ENCODE measurements at places on chromosomes 2 and 18. TPM values are rescaled to one million over a fixed set of nuclear protein-coding genes. Genes with fewer than 3 reads are reported as not detected.
A peak's percentile ranks its signal among the peaks of the same experiment; 100 is the strongest.

GRCh38 chr2:35503738-35504199 lies 851.8 kb upstream of the CRIM1 start:
- no peaks in the 10 kb centered on the region for H3K4me1 ChIP-seq
- H3K36me3 ChIP-seq, result no peaks in the 10 kb centered on the region

Gene LMAN1
- 141 TPM for total RNA-seq

GRCh38 chr18:75289761-75290160 lies 79.2 kb downstream of the TSHZ1 start:
- peaks cover 28% of the 10 kb centered on the region for H3K36me3 ChIP-seq
- no peaks in the 10 kb centered on the region for H3K27me3 ChIP-seq
- no peak overlapping the region for H3K27ac ChIP-seq
- no peak overlapping the region for H3K4me3 ChIP-seq
- DNase-seq, result no peak

GRCh38 chr2:10559634-10560224 lies 111.6 kb upstream of the ODC1 start:
- peaks cover 3% of the 10 kb centered on the region for H3K27me3 ChIP-seq
- no peak overlapping the region for H3K4me3 ChIP-seq
- DNase-seq, result no peak
- peaks cover 11% of the 10 kb centered on the region for H3K4me1 ChIP-seq

DNA sequence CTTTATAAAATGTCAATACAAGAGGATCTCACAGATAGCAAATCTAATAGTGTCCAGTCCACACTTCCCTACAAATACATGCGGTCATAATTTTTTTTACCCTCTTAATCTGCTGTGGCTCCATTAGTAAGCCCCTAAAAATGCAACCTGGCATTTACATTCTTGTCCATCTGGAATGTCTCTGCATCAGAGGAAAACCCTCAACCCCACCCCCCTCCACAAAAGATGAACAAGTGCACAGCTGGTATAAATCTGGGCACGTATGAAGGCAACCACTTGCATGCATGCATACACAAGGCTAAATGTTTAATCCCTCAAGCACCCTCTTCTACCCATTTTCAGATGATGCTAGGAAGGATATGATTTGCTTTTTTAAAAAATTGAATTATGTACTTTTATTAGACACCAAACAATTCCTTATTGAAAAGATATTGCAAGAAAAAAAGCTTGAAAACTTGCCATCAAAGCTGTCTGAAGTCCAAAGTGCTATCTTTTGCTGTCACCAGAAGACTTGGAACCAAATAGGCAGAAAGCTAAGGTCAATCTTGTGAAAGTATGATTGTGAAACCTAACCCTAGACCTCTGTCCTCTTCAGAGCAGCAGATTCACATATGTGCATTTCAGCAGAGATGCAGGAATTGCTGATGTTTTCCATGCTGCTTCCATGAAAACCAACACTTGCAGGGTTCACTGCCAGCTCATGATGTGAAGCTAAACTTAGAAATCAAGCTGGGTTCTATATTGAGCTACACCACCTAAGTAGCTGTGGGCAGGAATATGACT lies 39.0 kb downstream of the IRS1 start:
- H3K4me1 ChIP-seq, result peaks cover 94% of the 10 kb centered on the region
- peaks cover 48% of the 10 kb centered on the region for H3K36me3 ChIP-seq
- H3K27ac ChIP-seq, result peak overlapping the region; percentile 67
- no peaks in the 10 kb centered on the region for H3K27me3 ChIP-seq
- peak; percentile 72 for DNase-seq

Gene AAMP
- total RNA-seq, result 91.3 TPM

DNA sequence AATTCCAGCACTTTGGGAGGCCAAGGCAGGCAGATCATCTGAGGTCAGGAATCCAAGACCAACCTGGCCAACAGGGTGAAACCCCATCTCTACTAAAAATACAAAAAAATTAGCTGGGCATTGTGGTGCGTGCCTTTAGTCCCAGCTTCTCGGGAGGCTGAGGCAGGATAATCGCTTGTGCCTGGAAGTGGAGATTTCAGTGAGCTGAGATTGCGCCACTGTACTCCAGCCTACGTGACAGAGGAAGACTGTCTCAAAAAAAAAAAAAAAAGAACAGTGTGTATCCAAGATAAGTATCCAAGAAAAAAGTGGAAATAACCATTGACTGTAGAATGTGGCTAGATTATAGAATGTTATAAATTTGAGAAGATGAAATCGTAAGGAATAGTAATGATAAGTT lies 142.1 kb downstream of the FAM124B start:
- DNase-seq, result no peak
- peak overlapping the region; percentile 23 for H3K27ac ChIP-seq
- peaks cover 67% of the 10 kb centered on the region for H3K4me1 ChIP-seq
- H3K4me3 ChIP-seq, result no peak overlapping the region
- no peaks in the 10 kb centered on the region for H3K27me3 ChIP-seq

GRCh38 chr18:58338961-58339592 lies 289.8 kb downstream of the ALPK2 start:
- peaks cover 2% of the 10 kb centered on the region for H3K27me3 ChIP-seq
- peaks cover 24% of the 10 kb centered on the region for H3K4me1 ChIP-seq
- DNase-seq, result no peak
- H3K4me3 ChIP-seq, result no peak overlapping the region
- H3K36me3 ChIP-seq, result peaks cover 11% of the 10 kb centered on the region

DNA sequence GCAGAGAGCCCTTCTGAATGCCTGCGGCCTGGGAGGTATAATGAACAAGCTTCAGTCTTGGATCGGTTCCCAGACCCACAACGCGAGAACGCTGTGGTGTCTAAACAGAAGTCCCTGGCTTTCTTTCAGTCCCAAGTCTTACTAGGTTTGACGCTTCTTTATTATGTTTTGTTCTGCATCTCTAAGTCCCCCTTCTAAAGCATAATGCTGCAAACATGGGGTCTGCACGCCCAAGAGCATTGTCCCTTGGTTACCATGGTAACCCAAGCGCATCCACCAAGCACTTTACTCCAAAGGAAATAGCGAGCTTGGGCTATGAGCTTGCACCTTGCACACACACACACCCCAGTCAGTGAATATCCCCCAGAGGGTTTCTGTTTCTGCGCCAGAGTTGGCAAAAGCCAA lies 193.7 kb downstream of the INO80D start:
- DNase-seq, result no peak
- no peaks in the 10 kb centered on the region for H3K36me3 ChIP-seq
- peaks cover 26% of the 10 kb centered on the region for H3K27me3 ChIP-seq
- H3K4me1 ChIP-seq, result peaks cover 5% of the 10 kb centered on the region
- no peak overlapping the region for H3K27ac ChIP-seq

Gene DCC
- total RNA-seq, result not detected

Gene GAL3ST2
- total RNA-seq, result 0.24 TPM

- H3K4me3 ChIP-seq, result no peak overlapping the region
- H3K27ac ChIP-seq, result no peak overlapping the region
- H3K4me1 ChIP-seq, result peaks cover 37% of the 10 kb centered on the region
- peaks cover 1% of the 10 kb centered on the region for H3K27me3 ChIP-seq
- DNase-seq, result no peak
These were observed 45.3 kb upstream of the ROCK2 start for GRCh38 chr2:11389551-11390398.

Gene OLA1
- 101 TPM for total RNA-seq

GRCh38 chr2:119282146-119282995 lies 58.7 kb downstream of the STEAP3 start:
- H3K27me3 ChIP-seq, result peaks cover 2% of the 10 kb centered on the region
- peaks cover 13% of the 10 kb centered on the region for H3K4me1 ChIP-seq
- no peaks in the 10 kb centered on the region for H3K36me3 ChIP-seq

Gene PUS10
- 5.9 TPM for total RNA-seq

DNA sequence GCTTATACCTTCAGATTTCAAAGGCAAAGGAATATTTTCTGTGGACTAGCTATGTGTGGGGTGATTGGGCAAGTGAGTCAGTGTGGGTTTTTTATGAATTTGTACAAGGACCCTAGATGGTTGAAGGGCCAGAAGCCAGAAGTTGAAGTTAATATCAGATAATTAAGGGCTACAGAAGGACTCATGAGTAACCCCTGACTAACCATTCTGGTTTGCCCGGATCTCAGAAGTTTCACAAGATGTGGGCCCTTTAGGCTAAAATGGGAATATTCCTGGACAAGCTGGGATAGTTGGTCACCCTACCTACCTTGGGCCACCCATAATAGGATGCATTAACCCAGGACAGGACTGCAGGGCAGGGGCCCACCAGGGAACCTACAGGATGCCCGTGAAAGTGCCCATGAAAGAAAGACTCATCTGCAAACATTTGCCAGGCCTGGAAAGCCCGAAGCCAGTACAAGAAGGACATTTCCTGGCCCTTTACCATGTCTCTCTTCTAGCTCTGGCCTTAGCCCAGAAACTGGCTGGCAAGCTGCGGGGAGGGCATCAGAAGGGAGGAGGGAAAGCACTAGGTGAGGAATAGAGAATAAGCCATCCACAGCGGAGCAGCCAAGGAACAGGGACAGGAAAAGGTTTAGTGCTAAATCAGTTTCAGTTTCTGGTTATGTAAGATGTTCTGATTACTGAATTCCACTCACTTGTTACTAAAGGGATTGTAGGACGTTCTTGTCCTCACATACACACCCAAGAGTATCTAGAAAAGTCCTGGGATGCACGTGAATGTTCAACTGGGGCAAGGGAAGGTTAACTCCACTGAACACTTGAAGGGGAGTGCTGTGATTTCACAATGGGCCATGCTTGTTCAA lies 33.6 kb downstream of the GCG start:
- peak overlapping the region; percentile 46 for H3K4me3 ChIP-seq
- H3K36me3 ChIP-seq, result peaks cover 14% of the 10 kb centered on the region
- H3K4me1 ChIP-seq, result peaks cover 9% of the 10 kb centered on the region
- peak; percentile 87 for DNase-seq
- peak overlapping the region; percentile 86 for H3K27ac ChIP-seq
- no peaks in the 10 kb centered on the region for H3K27me3 ChIP-seq

DNA sequence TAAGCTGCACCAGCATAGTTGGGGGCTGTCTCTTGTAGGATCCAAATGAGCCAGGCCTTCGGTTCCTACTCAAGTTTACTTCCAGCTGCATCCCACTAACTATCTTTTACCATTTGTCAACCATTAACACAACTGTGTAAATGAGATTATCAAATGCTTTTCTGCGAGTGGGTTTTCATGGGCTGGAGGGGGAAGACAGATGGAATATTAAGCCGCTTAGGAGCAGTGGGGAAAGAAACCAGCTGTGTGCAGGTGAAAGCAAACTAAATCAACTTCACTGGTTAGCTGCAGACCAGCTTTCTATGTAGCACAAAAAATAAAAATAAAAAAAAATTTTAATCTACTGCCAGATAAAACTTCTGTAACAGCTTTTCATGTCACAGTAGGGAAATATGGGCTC lies 307.3 kb upstream of the FBXO11 start:
- no peak for DNase-seq
- H3K27ac ChIP-seq, result no peak overlapping the region
- no peaks in the 10 kb centered on the region for H3K36me3 ChIP-seq
- no peak overlapping the region for H3K4me3 ChIP-seq

GRCh38 chr2:17540813-17541530 lies 476 bp downstream of the VSNL1 start:
- H3K27ac ChIP-seq, result no peak overlapping the region
- H3K27me3 ChIP-seq, result peaks cover 26% of the 10 kb centered on the region
- H3K4me3 ChIP-seq, result peak overlapping the region; percentile 77
- no peak for DNase-seq
- H3K4me1 ChIP-seq, result peaks cover 15% of the 10 kb centered on the region

DNA sequence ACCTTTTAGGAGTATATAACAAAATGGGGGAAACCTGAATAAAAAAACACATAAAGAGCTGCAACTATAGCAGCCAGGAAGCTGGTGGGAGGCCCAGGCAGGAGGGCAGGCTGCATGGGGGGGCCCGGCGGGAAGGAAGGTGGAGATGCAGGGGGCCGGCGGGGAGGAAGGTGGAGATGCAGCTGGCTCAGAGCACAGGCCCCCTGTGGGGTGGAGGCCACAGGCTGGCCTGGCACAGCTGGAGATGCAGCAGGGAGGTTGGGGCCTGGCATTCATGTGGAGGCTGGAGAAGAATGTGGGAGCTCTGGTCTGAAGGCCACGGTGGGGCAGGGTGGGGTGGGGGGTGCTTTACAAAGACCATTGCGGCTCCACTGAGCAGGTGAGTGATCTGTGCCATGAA lies 31.4 kb downstream of the FAM228A start:
- no peak overlapping the region for H3K4me3 ChIP-seq
- peaks cover 5% of the 10 kb centered on the region for H3K4me1 ChIP-seq
- DNase-seq, result no peak

Gene ST6GAL2
- 0.06 TPM for total RNA-seq

DNA sequence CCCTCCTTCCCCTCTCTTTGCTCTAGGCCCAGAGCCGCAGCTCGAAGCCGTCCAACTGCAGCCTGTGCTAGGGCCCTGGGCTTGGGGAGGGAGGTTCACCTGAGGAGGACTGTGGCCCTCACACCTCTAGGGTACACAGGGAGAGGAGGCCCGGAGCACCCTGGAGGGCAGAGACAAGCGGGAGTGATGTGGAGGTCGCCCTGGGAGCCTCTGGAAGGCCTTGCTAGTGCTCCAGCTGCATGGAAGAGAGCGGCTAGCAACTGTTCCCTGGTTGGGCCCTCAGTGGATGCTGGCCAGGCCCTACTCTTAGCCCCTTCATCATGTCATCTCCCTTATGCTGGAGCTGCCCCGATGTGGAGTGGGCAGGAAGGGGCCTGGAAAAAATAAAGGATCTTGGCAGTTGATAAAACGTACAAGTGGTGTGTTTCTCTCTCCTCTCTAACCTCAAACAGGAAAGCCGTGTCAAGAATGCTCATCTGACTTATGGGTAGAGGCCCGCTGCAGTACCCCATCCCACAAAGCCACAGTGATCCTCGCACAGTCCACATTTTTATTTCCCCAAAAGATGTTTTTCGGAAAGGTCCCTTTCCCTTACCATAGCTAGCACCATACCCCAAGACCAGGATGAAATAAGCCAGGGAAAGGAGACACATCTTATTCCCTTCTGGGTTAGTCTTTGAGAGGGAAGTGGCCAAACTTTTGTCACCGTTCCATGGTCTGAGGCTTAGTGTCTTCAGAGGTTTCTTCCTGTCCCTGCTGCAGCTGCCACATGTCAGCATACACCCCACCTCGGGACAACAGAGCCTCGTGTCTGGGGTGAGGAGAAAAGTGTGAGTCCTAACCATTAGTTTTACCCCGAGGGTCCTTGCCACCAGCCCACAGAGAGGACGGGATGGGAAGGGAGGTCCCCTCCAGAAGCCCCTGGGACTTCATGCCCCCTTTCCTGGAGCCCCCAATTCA lies 2.9 kb downstream of the ZFAND2B start:
- peaks cover 28% of the 10 kb centered on the region for H3K36me3 ChIP-seq
- no peak overlapping the region for H3K4me3 ChIP-seq
- H3K27me3 ChIP-seq, result peaks cover 6% of the 10 kb centered on the region
- no peak for DNase-seq
